CD4-positive, alpha-beta T cell treated with Interferon alpha-2 for 1 hour (primary cell): ENCODE measurements at places on chromosomes 7 and 10.

GRCh38 chr10:97020452-97021400 lies 165.0 kb downstream of the SLIT1 start:
- DNase-seq: no peak

DNA sequence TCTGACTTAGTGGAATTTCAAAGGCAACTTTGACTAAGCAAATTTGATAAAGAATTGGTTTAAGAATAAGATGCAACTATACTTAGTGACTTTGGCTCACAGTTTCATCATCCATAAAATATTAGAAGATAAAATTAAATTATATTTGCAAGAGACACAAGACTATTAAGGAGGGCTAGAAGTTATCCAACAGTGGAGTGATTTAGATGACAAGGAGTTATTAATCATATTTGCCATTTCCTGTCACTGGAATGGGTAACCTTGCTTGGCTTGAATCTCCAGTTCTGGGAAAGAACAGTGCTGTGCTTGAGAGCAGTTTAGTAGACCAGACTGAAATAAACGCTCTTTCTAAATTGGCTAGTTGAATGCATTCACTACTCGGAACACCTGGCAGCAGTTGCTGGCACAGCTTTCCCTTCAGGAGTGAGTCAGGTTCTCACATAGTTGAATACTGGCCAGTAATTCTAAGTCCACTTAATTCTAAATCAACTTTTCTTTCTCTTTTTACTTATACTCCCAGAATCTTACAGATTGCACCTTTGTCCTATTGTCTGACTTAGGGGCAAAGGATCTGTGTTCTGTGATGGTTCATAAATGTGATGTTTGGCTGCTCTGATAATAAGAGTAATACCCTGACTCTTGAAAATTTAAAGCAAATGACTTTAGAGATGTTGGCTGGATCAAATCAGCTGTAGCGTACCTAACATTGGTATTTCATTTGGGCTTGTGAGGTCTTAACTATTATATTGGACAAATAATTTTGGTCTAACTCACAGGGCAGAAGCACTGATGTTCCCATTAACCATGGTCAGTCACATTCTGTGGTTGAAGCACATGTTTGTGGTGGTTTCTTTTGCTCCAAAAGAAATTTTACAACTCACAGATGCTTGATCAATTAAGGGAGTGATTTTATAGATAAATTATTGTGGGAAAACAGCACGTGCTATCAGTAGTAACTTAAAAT lies 16.6 kb downstream of the STMP1 start:
- no peak for DNase-seq

- peak; percentile 21 for DNase-seq
These were observed 29.4 kb upstream of the AMPH start for GRCh38 chr7:38660427-38661099.

DNA sequence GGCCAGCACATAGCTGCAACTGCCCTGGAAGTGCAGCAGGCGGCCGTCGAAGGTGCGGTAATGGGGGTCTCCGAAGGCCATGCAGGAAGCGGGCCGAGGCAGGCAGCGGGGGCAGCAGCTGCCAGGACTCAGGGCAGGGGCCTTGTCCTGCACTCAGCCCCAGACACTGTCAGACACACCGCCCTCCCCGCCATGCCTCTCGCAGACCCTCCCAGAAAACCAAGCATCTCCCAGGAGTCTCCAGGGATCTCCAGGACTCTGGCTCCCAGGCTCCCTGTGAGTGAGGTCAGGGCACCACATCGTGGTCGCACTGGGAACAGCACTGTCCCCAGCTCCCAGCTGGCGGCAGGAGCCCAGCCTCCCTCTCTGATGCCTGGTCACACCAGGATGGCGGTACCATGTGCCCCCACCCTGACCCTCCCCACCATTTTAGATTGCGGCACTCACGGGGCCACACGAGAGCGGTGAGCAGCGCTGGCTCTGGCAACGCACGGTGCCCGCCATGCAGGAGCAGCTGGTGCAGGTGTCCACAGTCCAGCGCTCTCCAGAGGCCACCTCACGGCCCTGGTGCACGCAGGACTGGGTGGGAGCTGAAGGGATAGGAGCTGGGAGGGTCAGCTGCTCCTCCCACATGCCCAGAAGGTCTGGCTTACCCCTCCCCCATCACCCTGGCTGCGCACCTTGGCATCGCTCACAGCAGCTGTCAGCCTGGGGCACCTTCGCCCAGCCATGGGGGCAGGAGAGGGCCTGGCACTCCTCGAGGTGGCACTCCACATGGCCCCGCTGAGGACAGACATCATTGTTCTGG lies 17.5 kb downstream of the ATP6V1F start:
- no peak for DNase-seq

DNA sequence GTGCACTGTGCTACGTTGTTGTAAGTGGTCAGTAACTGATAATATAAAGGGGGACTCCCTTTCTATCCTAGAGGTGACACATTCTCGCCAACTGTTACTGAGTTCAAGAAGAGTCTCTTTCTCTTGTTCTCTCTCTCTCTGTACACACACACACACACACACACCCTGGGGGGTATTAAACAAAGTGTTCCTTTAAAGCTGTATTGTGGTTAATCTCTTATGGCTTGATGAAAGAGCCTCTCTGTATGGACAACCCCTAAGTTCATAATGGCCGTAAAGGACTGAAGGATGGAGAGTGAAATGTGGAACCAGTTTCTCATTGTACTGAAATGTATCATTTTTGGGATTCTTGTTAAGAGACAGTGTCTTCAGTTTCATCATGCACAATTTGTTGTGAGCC lies 145.2 kb upstream of the BMPER start:
- DNase-seq: no peak

DNA sequence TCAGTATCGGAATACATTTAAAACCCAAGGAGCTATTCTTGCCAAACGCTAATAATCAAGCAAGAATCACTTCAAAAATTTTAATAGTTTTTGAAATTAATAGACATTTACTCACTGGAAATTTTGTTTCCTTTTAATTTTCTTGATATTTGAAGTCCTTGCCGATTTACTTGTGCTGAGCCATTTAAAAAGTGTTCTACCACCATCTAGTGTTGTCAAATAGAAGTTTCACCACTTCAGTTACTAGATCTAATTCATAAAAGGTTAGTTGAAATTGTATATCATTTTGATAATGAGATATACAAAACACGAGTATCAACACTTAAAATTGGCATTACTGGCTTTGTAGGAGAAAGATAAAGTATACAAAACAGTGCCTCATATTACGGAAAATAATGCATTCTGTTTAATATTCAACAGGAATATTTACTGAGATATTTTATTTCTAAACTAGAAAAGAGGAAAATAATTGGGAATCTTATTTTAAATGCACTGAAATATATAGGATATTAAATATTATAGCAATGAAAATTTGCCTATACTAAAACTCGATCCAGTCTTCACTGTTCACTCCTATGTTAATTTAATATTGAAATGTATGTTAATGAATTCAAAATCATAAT lies 664.8 kb upstream of the SEMA3D start:
- DNase-seq: no peak

- DNase-seq: no peak
These were observed 1.9 kb downstream of the SYPL1 start for GRCh38 chr7:106110238-106110560.

DNA sequence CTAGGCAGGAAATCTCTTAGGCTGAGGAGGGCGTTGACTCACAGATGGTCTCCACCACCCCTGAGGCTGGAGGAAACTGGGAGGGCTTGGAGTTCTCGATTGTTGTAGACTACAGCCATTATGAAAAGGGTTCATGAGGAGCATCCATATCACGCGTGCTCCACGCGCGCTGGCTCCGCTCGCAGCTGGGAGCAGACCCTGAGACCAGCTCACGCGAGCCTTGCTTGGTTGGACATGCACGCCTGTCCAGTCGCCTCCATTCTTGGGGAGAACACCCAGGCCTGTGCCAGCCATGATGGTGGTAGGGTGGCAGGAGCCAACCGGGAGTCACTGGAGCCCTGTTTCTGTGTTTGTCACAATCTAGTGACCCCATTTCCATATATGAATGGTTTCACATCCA lies 139.1 kb downstream of the TCERG1L start:
- no peak for DNase-seq

DNA sequence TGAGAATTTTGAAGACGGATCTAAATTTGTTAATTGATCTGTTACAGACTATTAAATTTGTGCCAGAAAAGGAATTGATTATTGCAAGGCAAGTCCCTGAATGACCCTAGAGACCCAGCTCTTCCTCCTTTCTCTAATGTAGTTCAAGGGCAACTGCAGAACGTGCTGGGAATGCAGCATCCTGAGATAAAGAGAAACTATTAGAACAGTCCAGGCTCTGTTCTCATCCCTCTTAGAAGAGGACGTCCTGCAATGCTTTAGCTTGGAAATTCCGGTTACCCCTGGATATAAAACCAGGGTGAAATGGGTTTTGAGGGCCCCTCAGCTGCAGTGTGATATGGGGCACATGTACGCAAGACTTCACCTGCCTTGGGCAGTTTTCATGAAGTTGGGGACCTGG lies 67.3 kb downstream of the PTN start:
- no peak for DNase-seq

- DNase-seq: no peak
These were observed 126.2 kb downstream of the SORCS3 start for GRCh38 chr10:104767282-104767681.

DNA sequence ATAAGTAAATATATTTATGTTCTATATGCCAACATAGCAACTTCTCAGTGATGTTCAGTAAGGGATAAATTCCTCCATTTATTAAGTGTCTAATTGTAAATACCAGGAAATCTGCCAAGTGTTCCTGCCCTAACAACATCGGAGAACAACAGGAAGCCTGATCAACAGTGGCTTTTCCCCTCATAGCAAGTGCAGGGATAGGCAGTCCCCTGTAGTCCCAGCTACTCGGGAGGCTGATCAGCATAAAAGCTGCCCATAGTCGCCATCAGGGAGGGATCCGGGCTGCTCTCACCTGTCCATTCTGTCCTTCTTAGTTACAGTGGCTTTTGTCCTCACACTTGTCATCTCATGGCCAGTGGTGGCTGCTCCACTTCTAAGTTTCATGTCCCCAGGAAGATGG lies 141.3 kb downstream of the IDE start:
- no peak for DNase-seq

DNA sequence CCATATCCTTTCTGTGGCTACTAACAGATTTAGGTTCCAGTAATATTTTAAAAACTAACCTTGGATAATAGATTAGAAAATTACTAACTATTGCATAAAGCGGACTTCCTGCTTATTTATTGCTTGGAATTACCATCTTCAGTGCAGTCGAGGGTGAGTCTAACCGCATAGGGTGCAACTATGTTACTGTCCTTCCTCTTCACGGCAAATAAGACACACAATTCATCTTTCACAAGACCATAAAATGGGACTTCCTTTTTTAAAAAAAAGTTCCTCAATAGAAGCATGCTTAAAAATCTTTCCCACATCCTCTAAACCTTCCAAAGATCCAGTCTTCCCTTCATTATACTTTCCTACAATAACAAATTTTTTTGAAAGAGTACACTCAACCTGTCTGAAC lies 2.1 kb downstream of the SLC25A40 start:
- DNase-seq: peak; percentile 10

GRCh38 chr7:134368851-134369544 lies 52.3 kb upstream of the SLC35B4 start:
- DNase-seq: no peak

DNA sequence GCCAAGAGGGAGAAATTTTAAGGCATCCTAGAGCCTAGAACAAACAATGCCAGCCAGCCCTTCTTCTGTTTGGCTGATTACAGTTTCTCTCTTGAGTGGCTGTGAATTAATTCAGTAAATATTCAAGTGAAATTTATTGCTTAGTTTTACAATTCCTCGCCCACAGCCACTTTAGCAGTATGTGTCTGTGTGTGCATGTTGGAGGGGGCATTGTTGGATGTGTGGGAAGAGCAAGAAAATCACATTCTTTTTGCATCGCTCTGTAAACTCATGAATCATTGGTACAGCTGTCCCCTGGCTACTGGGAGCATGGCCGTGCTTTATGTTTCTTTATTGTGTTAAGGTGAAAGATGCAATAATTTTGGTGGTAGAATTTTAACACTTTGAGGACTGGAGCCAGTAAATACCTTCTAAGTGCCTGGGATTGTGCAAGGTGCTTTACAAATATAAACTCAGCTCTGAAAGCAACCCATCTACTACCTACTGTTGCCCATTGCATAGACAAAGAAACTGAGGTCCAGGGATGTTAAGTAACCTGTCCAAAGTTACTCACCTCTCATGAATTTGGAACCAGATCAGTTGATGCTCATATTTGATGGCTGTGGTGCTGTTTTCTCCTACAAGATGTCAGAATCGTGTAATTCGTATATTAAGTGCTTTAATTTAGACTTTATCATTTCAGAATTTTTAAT lies 89.9 kb upstream of the BTBD16 start:
- no peak for DNase-seq

DNA sequence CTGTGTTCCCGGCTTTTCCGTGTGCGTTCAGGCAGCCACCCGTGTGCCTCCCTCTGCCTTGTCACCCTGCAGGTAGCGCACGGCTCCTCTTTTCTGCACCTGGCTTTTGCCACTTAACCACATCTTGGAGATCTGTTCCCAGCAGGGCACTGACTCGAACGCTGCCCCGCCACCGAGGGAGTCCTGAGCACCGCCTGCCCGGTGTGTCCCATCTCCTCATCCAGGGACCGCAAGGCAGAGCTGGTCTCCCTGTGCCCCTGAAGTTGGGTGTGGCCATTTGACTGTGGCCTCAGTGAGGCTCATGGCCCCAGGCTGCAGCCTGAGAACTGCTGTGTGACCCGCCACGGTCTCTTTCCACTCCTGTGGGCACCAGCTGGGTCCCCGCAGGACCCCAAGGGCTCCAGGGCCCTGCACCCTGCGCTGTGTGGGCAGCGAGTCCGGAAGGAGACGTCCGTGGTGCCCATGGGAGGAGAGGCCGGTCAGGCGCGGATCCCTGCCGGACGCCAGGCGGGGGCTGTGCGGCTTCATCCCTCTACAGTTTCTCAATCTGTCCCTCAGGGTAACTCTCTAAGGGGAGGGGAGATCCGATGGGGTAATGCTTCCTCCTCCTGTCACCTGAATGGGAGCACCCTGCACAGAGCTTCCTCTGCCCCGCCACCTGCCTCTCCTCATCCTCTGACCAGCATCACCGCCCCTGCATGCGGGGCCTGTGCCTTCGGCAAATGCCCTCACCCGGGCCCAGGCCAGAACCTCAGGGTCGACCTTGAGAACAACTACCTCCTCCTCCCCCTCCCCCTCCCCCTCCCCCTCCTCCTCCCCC lies 1.8 kb upstream of the INTS1 start:
- DNase-seq: no peak

DNA sequence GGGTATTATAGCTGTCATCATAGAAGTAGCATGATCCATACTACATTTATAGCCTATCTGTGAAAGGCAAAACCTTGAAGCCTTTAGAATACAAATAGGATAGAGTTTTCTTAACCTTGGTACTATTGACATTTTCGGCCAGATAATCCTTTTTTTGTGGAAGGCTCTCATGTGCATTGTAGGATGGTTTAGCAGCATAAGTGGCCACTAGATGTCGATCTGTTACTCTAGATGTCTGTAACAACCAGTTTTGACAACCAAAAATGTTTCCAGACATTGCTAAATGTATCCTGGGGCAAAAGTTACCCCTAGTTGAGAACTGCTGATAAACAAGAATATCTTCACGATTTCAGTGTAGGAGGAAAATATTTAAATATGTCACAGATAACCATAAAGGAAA lies 319.4 kb upstream of the GALNT17 start:
- DNase-seq: no peak
